Osteocyte (in vitro differentiated cells): ENCODE measurements at places on chromosomes 2 and 18. TPM values are rescaled to one million over a fixed set of nuclear protein-coding genes. Genes with fewer than 3 reads are reported as not detected.

GRCh38 chr2:110888411-110888810, 156.0 kb downstream of the ACOXL start:
- no peak for DNase-seq

Gene RESP18
- not detected in 2 replicates for total RNA-seq

Gene CFAP65
- total RNA-seq: not detected in 2 replicates

Gene UGT1A5
- total RNA-seq: not detected in 2 replicates
